ENCODE measurements at places on chromosomes 5 and 9.
A peak's percentile ranks its signal among the peaks of the same experiment; 100 is the strongest.

DNA sequence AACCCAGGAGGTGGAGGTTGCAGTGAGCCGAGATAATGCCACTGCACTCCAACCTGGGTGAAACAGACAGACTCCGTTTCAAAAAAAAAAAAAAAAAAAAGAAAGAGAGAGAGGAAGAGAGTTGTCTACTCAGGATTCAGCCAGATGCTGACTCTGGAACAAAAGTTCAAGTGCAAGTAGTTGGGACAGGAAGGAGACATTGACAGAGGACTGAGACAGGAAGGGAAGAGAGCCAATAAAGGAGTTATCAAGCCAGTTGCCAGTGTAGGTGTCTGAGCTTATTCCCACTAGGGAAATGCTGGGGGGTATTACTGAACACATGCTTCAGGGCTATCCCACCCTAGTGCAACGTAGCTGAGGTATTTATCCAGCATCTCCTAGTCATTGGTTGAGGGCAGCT, 147.7 kb upstream of the SLC1A3 start:
- DNase-seq: no peak

- no peak for DNase-seq
Observed at GRCh38 chr5:166377756-166378155, 1913.7 kb upstream of the WWC1 start.

- no peak for DNase-seq
Observed at GRCh38 chr5:170606941-170607340, 103.1 kb downstream of the KCNIP1 start.

- DNase-seq: peak; percentile 79
Observed at GRCh38 chr5:35777358-35778087, 79.2 kb upstream of the IL7R start.

DNA sequence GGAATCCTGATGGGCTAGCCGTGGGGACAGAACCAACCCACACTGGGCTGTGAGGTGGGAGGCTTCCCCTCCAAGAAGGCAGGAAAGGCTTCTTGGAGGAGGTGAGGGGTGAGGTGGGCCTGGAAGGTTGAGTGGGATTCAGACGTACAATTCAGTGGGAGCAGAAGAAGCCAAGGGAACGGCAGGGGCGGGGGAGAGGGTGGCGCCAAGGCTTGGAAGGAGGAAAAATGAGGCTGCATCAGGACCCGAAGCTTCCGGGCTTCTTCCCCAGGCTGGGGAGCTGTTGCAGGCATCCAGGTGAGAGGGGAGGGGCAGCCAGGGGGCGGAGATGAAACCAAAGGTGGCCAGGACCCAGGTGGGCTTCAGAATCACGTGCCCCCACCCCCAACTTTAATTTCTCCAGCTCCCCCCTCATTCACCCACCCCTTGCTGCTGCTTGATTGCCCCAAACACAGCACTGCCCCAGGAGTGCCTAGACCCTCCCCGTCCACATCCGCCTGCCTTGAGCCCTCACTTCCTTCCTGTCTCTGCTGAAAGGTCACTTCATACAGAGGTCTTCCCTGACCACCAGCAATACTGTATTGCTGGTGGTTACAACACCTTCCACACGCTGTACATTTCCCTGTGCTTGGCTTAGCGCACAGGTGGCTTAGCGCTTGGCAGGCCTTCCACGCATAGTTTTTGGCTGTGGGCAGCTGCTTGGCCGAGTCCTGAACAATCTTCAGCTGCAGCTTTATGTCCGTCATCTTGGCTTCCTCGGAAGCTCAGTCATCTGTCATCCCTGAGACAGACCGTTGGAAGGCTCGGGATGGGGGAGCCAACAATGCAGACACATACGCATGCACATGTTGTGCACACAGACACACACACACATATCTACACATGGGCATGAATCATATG, 193.5 kb downstream of the RGS3 start:
- DNase-seq: no peak

GRCh38 chr5:122195802-122196394, 66.6 kb downstream of the ZNF474 start:
- DNase-seq: no peak

- DNase-seq: no peak
Observed at GRCh38 chr5:59348189-59348588, 545.3 kb downstream of the PDE4D start.

Data from CD4-positive, alpha-beta T cell treated with Interleukin-6 at 100 ng/mL for 8 hours (primary cell).